A549 treated with RU486 at 1 μM for 4 hours (cell line): ENCODE measurements at places on chromosomes 16 and 17. TPM values are rescaled to one million over a fixed set of nuclear protein-coding genes. Genes with fewer than 3 reads are reported as not detected.

The GLIS2 gene
- 22.3 to 32.9 TPM (median 29.9 TPM) in 5 replicates for total RNA-seq

The RNF43 gene
- total RNA-seq: 0.10 to 0.47 TPM (median 0.32 TPM) in 5 replicates

The KCNAB3 gene
- 1.5 to 3.4 TPM (median 2.9 TPM) in 5 replicates for total RNA-seq

The PPM1E gene
- 0.03 to 0.09 TPM (median 0.06 TPM) in 5 replicates for total RNA-seq

The SLC5A10 gene
- total RNA-seq: 0.08 to 0.31 TPM (median 0.21 TPM) in 5 replicates

The ZG16B gene
- total RNA-seq: 0.73 to 1.3 TPM (median 0.93 TPM) in 5 replicates

The CDRT15 gene
- total RNA-seq: not detected in 5 replicates
